Heart left ventricle (tissue), 16 donors: ENCODE measurements at places on chromosomes 7 and 10. TPM values are rescaled to one million over a fixed set of nuclear protein-coding genes. Genes with fewer than 3 reads are reported as not detected.

GRCh38 chr10:30763918-30764317 lies 134.4 kb upstream of the LYZL2 start:
- no peak for DNase-seq

DNA sequence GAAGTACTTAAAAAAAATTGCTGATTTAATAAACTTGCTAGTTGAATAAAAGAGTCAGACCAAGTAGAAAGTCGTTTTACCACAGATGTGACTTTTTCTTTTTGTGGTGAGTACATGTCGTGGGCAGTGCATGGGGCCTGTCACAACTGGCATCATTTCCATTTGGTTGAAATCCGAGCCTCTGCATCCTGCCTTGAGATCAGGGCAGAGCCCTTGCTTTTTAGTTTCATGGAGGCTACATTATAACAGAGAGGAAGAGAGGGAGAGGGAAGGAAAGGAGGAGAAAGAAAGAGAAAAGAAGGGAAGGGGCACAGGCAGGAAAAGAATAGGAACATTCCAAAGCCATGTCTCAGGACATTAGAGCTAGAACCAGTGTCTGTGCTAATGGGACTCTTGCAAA lies 20.4 kb upstream of the INSYN2A start:
- no peak for DNase-seq

DNA sequence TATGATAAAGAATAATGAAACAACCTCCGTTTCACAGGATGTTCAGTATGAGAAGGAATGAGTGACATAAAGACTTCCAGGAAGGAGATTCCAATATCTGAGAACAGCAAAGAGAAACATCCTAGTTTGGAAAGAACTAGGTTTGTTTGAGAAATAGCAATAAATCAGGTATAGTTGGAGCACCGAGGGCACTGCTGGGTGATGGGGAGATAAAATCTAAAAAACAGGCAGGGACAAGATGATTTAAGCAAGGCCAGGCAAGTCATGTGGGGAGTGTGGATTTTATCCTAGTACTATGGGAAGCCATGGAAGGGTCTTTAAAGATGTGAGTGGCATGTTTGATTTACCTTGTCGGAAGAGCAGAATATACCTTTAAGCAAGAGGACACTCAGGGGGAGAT lies 169.7 kb downstream of the SPAG6 start:
- no peak for DNase-seq

DNA sequence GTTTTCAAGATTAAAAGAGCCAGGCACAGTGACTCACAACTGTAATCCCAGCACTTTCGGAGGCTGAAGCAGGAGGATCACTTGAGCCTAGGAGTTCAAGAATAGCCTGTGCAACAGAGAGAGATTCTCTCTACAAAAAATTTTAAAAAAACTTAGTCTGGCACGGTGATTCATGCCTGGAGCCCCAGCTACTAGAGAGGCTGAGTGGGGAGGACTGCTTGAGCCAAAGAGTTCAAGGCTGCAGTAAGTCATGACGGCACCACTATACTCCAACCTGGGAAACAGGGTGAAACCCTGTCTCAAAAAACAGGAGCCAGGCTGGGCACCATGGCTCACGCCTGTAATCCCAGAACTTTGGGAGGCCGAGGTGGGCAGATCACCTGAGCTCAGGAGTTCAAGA lies 86.6 kb upstream of the KCTD7 start:
- no peak for DNase-seq

Gene PTER
- polyA plus RNA-seq = 3.4 TPM
